NCI-H1930 (cell line): ENCODE measurements at places on chromosomes 7 and 10.

DNA sequence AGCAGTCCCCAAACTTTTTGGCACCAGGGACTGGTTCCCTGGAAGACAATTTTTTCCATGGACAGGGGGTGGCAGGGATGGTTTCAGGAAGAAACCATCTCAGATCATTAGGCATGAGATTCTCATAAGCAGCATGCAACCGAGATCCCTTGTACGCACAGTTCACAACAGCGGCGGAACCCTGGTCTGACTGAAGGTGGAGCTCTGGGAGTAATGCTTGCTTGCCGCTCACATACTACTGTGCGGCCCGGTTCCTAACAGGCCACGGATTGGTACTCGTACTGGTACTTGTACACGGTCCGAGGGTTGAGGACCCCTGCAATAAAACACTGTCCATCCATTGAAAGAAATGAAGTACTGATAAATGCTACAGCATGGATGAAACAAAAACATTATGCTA, 32.8 kb downstream of the MKRN1 start:
- DNase-seq: no peak

- no peak for DNase-seq
These were observed 131.9 kb downstream of the TMEM26 start for GRCh38 chr10:61321041-61321857.

- no peak for DNase-seq
These were observed 29.7 kb upstream of the GTF2I start for GRCh38 chr7:74627661-74628411.

DNA sequence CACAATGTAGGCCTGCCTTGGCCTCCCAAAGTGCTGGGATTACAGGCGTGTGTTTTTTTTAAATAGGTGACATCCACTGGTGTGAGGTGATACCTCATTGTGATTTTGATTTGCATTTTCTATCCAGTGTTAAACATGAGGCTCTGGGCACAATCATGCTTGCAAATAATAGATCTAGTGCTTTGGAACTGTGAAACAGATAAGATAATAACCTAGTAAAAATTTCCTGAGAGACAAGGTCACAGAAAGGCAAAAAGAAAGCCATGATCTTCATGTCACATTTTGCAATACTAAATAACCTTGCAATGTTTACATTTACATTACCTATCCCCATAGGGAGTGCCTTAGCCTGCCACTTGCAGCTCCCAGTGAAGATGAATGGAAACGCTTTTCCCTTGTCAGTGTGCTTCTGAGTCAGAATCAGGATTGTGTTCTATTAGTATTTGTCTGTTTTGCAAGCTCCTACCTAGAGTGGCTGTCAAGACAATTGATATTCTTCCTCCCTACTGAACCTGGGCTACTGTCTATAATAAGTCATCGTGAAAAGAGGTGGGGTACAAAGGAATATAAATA, 256.5 kb downstream of the PHTF2 start:
- DNase-seq: no peak
